ENCODE measurements at places on chromosomes 4 and X. TPM values are rescaled to one million over a fixed set of nuclear protein-coding genes. Genes with fewer than 3 reads are reported as not detected.

Gene SPANXA1
- not detected for total RNA-seq

Gene SOD3
- 33.0 TPM for total RNA-seq

DNA sequence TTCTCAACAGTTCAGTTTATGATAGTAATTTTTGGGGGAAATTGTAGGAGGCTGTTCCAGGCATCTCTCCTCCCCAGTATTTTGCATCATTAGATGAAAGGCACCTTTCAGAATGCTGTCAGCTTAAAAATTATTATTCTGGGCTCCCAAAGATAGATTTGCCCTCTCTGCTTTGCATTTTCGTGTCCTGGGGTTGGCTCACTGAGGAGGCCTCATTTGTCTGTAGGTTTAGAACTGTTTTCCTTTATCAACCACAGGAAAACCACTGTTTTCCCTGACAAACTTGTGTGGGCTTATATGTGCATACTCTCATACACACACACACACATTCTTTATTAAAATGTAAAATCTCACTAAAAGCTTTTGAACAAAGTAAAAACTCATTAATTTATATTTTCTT lies 197.2 kb upstream of the VCX3A start:
- DNase-seq: no peak

DNA sequence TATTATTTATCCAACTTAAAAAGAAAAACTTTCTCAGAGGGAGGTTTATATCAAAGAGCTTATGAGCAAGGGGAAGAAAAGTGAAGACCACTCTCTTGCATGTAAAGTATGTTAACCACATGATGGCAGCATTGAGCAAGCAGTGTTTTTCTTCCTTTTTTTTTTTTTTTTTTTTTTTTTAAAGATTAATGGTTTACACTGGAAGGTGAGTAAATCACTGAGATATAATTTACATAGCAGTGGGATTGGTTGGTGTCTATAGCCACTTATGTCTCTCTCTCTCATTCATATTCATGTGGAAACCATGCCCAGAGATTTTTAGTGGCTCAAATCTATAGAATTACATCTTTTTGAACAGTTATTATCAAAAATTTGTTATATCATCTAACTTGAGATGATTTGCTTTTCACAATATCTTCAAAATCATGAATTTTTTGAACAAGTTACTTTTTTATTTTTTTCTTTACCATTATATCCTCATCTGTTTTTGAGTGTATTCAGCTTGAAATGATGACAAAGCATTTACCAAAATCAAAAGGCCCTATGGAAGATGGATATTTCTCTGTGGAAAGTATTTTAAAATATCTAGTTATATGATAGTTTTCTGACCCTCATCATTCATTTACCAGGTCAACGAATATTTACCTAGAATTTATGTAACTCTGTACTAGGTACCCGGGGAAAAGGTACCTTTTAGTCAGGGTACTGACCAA lies 31.6 kb downstream of the MTHFD2L start:
- no peak for DNase-seq

DNA sequence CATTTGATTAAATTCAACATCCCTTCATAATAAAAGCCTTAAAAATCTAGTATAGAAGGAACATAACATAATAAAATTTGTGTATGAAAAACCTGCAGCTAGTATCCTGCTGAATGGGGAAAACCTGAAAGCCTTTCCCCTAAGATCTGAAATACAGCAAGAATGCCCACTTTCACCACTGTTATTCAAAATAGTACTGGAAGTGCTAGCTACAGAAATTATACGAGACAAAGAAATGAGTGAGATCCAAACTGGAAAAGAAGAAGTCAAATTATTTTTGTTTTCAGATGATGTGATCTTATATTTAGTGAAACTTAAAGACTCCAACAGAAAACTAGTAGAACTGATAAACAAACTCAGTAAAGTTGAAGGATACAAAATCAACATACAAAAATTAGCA lies 152.9 kb downstream of the RTL3 start:
- DNase-seq: no peak

- peak; percentile 1 for DNase-seq
Observed at GRCh38 chrX:29488919-29489318, 726.4 kb upstream of the MAGEB2 start.

DNA sequence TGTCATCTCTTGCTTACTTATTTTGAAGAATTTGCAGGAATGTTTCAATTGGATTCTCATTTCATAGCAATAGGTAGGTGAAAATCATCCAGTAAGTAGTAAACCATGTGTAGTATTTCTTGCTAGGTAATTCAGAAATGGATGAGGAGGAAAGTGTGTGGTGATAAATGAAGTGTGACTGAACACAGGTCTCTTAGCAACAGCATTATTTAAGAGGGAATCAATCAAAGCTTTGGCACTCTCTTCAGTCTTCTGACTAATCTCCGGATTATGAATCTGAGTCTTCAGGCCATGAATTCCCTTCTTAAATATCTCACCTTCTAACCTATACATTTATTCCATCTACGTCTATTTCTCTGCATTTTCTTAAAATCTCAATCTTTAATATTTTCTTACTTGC lies 55.8 kb upstream of the ARHGAP24 start:
- DNase-seq: no peak

- no peak for DNase-seq
Observed at GRCh38 chr4:139664442-139664841, 1.2 kb upstream of the MGST2 start.

Data from mucosa of descending colon (tissue), 3 donors.